ENCODE measurements at places on chromosomes 3 and 15.

DNA sequence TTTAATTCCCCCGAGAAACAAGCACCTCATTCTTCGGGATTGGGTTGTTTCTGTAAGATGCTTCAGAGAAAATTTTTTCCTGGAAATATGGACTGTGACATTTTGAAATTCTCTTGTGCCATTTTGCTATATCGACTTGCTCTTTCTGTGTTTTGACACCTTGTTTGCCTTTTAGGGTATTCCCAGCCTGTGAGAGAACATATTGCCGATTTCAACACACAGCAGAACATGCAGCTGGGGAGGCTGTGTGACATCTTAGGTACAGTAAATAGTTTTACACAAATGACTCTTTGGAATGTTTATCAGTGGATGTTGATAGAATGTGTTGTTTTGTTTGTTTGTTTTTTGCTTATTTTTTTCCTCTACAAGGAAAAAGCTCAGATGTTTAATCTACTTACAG lies 130.2 kb downstream of the IQCH start:
- DNase-seq, result no peak

- DNase-seq, result peak; percentile 9
These were observed 210.2 kb downstream of the THSD4 start for GRCh38 chr15:71325481-71325880.

DNA sequence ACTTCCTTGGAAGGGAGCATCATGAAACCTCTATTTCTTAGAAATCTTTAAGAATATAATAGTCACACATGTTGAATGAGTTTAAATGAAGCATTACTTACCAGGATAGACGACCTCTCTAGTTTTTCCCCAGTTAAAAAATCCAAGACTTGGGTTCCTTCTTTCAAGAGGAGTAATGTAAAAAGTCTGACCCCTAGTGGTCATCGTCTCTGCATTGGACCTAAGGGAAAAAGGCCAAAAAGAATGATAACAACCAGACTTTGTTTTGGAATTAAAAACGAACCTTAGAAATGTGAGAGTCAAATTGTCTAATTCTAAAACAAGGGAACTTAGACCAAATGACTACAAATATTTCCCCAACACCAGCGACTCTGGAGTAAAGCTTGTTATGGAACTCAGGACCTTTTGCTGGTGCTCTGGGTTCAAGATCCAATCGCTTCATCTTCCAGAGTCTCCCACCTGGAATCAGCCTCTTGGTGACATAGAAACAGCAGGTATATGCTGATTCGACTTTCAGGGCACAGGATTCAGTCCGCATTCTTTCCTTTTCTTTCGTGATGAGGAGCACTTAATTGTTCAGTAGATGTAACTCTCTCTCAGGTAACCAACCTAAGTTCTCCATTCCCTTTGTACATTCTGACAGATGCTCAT lies 214.8 kb upstream of the TPRG1 start:
- DNase-seq, result peak; percentile 64

DNA sequence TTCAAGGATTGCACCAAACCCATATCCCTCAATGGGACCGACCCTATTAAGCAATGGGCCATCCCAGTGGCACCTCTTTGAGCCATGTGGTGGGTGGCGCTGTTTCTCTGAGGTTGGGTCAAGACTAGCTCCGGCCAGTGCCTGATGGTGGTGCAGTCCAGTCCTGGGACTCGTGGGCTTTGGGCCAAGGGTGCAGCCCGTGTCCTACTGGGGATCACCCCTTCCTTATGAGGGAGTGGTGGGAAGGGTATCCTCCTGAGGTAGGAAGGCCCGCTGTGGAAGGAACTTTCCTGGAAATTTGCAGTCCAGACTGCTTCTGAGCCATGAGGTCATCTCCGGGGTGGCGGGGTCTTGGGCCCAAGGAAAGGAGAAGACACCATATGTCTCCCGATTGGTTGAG lies 231.6 kb downstream of the SNRPN start:
- DNase-seq, result no peak
